NCI-H524 treated with DMSO at 0.1 percent for 48 hours (cell line): ENCODE measurements at places on chromosomes 12 and 14.

- DNase-seq: no peak
These were observed 37.1 kb upstream of the VSX2 start for GRCh38 chr14:74202113-74202512.

GRCh38 chr12:45464699-45465098 lies 248.8 kb downstream of the ANO6 start:
- no peak for DNase-seq

GRCh38 chr12:58202933-58203718 lies 261.8 kb downstream of the ATP23 start:
- DNase-seq: no peak

DNA sequence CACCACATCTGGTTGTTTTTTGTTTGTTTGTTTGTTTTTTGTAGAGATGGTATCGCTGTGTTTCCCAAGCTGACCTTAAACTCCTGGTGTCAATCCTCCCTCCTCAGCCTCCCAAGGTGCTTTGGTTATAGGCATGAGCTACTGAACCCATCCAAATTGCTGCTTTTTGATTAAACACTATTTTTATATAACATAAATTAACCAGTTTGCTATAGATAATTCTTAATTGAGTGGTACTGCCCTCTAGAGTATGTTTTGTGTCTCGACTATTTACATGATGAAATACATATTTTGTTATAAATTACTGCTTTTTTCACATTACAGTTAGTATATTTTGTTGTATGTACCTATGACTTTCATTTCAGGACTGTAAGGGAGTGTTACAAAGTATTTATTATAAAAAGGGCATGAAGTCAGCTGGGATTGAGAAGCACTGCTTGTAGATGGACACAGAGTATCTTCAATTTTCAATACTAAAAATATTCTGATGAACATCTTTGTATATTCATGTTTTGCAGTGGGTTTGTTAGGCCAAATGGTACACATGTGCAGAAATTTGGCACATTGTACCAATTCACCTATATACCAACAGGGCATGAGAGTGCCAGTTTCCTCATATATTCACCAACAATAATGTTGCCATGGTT lies 14.9 kb upstream of the SCAF11 start:
- DNase-seq: no peak

DNA sequence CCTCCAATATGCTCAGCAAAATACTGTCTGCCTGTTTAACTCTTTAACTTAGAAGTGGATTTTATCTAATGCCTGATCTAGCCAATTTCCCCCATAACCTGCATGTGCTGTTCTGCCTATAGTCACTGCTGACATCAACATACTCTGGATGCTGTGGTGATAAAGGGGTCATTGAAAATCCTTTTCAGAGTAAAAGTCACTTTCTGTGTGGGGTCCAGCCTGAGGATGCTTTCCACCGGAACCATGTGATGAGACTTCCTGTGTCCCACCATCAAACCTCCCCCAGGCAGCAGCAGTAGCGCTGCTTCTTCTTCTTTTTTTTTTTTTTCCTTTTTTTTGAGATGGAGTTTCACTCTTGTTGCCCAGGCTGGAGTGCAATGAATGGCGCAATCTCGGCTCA lies 607.0 kb downstream of the BCL11B start:
- no peak for DNase-seq
